AG09309 (cell line): ENCODE measurements at places on chromosomes 2 and 18.

- no peak for DNase-seq
Measured at GRCh38 chr2:172100935-172101820, 1.5 kb downstream of the DLX2 start.

DNA sequence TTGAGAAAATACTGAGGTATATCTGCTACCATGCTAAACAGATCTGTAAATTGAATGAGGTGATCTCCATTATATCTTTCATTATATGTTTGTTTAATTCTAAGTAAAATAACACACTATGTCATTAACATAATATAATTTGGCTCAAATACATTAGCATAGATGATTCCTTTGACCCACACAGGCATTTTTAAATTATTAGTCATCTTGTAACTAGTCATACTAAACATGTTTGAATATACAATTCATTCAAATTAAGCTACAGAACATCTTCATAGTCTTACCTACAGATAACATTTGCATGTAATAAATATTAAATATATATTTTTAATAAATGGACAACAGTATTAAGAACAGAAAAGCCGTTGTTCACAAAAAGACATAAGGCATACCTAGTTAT lies 52.7 kb upstream of the KYNU start:
- no peak for DNase-seq

- DNase-seq, result no peak
Measured at GRCh38 chr2:219058541-219059374, 2.0 kb downstream of the IHH start.

DNA sequence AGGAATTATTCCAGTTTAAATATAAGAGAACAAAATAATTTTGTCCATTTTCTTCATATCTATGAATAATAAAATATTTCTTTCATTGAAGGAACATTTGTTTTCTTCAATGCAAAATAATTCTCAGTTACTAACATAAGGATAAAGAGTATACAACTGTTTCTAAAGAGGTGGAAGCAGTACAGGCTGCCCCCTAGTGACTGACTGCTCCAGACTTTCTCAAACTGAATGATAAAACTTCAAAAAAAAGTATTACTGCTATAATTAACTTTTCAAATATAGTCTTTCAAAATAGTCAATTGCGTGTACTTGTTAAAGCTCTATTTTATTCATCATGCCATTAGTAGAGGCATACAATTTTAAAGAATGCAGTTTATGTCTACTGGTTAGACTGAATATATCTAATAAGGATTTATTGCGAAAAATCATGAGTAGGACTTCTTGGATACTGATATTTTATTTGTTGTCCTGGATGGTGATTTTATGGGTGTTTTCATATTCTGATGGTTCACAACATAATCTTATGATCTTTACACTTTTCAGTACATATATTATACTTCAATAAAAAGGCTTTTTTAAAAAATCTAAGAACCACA lies 100.1 kb downstream of the WDPCP start:
- DNase-seq, result no peak

DNA sequence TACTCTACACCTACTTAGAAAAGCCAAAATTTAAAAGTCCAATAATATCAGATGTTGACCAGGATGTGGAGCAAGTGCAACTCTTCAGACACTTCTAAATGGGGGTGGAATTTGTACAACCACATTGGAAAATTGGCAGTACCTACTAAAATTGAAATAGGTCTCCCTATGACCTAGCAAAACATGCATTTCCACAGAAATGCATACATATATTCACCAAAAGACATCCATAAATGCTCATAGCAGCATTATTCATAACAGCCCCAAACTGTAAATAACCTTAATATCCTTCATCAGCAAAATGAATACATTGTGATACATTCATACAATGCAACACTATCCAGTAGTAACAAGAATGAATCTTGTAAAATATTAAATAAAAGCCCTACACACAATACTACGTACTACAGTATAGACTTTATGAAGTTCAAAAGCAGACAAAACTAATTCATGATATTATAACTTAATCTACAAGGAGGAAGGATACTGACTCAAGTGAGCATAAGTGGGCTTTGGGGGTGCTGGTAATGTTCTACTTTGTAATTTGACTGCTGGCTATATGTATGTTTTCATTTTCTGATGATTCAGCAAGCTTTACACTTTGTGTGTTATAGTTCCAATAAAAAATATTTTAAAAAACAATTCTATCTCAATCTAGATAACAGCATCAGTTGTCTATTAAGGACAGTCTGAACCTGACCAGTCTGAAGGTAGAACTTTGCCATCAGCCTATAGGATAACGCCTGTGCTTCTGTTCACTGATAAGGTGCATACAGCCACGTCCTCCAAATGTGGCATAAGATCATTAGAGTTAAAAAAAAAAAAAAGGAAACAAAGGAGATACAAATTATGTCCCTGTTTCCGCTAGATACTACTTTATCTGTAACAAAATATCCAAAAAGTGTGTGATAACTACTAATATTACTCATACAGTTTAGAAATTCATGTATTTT lies 6.6 kb upstream of the TNFRSF11A start:
- DNase-seq, result no peak

GRCh38 chr2:232476045-232476444 lies 11.6 kb downstream of the ECEL1 start:
- no peak for DNase-seq

- DNase-seq, result no peak
Measured at GRCh38 chr2:217972490-217972889, 30.3 kb downstream of the TNS1 start.

DNA sequence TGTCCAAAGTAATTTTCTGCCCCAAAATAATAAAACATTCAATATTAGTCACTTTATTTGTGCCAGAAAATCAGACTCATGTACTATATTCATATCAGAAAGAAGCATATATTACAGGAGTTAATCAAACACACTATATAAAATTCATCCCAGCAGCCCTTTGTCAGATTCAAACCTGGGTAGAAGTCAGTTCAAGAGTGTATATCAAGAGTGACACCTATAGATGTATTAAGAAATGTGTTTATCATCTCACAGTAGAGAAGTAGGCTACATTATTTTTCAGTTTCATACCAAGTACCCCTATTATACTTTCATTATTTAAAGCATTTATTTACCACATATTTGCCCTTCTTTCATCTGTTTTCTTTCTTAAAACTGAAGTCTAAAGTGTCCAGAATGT lies 193.2 kb upstream of the DDX18 start:
- DNase-seq, result no peak

GRCh38 chr2:207131594-207131993 lies 34.2 kb downstream of the KLF7 start:
- no peak for DNase-seq

DNA sequence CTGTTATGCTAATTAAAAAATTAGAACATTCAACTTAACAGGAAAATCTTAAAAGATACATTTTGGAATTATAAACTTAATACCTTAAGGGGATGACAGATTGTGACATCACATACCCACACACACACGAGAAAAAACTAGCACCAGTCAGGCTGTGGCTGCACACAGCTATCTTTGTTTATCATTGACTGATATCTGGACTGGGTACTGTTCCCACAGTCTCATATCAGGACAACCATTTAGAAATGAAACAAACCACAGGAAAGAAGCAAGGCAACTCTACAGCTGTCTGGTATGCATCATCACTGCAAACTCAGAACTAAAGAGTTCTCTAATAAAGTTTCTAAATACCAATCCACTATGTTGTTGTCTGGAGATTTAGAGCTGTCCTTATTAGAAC lies 210.9 kb upstream of the SMAD7 start:
- DNase-seq, result peak; percentile 55

GRCh38 chr18:28412521-28412920 lies 235.6 kb upstream of the CDH2 start:
- peak; percentile 16 for DNase-seq

DNA sequence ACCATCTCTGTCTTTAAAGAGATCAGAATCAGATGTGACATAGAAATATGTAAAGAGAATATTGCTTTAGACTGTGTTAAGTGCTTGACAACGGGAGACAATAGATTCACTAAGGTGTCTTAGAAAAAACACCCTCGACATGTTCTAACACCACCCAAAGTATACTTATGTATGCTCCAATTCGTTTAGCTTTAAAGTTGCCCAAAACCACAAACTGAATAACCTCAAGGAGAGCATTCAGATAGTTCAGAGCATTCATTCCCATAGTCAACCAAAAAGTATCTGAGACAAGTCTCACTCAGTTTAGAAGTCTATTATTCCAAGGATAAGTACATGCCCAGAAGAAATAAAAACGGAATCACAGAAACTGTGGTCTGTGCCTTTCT lies 96.4 kb downstream of the KYNU start:
- DNase-seq, result no peak

GRCh38 chr18:44691148-44691925 lies 10.6 kb downstream of the SETBP1 start:
- DNase-seq, result no peak

- no peak for DNase-seq
Measured at GRCh38 chr2:78992451-78992806, 33.1 kb upstream of the REG3G start.

DNA sequence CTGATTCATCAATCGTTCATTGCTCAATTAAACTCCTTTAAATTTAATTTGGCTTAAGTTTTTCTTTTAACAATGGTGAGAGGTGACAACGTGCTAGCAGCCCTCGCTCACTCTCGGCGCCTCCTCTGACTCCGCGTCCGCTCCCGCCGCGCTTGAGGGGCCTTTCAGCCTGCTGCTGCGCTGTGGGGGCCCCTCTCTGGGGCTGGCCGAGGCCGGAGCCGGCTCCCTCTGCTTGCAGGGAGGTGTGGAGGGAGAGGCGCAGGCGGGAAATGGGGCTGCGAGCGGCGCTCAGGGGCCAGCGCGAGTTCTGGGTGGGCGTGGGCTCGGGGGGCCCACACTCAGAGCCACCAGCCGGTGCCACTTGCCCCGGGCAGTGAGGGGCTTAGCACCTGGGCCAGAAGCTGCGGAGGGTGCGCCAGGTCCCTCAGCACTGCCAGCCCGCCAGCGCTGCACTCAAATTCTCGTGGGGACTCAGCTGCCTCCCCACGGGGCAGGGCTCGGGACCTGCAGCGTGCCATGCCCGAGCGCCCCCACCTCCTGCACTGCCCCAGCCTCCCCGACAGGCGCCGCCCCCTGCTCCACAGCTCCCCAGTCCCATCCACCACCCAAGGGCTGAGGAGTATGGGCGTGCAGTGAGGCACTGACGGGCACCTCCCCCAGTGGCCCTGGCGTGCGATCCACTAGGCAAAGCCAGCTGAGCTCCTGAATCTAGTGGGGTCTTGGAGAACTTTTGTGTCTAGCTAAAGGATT lies 19.6 kb downstream of the ANKMY1 start:
- no peak for DNase-seq

GRCh38 chr18:43001821-43002220 lies 113.7 kb downstream of the RIT2 start:
- DNase-seq, result no peak

GRCh38 chr2:54262015-54262765 lies 6.2 kb upstream of the TSPYL6 start:
- no peak for DNase-seq

DNA sequence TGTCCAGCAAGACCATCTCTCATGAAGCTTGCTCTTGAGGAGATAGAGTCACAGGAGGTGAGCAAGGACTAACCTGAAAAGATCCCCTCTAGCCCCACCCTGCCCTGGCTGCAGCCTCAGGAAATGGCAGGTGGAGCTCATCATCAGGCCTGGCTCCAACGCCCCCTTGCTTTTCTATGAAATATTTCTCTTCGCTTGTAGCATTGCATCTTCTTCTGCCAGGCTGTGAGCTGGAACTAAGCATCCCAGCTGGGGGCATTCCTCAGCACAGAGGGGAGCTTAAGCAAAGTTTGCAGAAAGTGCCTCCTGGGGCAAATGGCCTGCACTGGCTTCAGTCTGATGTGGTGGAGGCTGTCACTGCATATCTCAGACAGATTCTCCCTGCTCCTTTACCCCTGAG lies 90.1 kb upstream of the LGALSL start:
- no peak for DNase-seq

- DNase-seq, result no peak
Measured at GRCh38 chr2:164879901-164880535, 38.4 kb upstream of the COBLL1 start.

GRCh38 chr18:74282755-74283554 lies 8.8 kb downstream of the CYB5A start:
- DNase-seq, result no peak

- DNase-seq, result no peak
Measured at GRCh38 chr2:38080346-38080745, 4.4 kb upstream of the CYP1B1 start.

GRCh38 chr2:233202531-233202944 lies 48.9 kb upstream of the ATG16L1 start:
- DNase-seq, result no peak

- no peak for DNase-seq
Measured at GRCh38 chr2:24009680-24010476, at the start of gene MFSD2B. Gene MFSD2B (plus strand): TSS chr2:24010085. CDS start chr2:24010097, 12 bp downstream.

- DNase-seq, result no peak
Measured at GRCh38 chr2:54279385-54279784, 23.4 kb upstream of the TSPYL6 start.

- DNase-seq, result no peak
Measured at GRCh38 chr2:121904656-121905055, 149.2 kb downstream of the TSN start.

DNA sequence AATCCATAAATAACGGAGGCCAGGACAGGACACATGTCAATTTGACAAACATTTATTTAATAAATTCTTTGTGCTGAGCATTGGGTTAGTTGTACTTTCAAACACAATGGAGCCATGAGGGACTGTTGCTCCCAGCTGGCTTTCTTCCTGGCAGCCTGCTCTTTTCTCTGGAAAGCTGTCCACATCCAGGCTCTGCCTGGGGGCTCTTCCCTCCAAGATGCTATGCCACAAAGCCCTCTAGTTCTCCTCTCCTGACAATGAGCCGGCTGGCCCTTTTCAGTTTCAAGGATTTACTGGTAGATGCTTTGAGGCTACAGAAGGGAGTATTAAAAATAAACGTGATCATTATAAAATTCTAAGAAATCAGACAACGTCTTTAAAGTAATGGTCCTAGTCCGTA lies 44.1 kb upstream of the SLC14A2 start:
- DNase-seq, result no peak

GRCh38 chr2:100234141-100234540 lies 88.2 kb downstream of the LONRF2 start:
- DNase-seq, result no peak

GRCh38 chr2:149562324-149562723 lies 25.3 kb downstream of the MMADHC start:
- no peak for DNase-seq

- DNase-seq, result no peak
Measured at GRCh38 chr18:5939801-5940667, 44.7 kb upstream of the TMEM200C start.

DNA sequence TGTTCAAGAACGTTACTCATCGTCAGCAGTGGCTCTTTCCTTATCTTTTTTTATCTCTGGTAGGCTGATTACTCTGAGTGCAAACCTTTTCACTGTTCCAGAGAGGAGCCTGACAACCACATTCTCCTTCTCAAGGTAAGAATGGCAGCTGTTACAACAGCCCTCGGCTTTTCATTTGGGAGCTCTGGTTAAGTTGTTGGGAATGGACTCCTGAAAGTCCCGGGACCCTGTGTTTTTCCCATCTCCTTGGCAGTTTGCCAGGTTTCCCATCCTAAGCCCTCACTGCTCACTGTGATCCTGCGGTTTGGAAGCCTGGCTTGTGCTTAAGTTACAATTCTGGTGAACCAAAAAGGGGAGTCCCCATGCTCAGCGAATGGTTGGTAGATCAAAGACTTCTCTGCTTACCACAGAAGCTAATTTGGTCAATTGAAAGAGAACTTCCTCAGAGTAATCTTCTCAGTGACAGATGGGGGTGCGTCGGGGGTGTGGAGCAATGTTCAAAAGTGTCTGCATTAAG lies 122.3 kb downstream of the LYPD6B start:
- no peak for DNase-seq

GRCh38 chr18:67467188-67467587 lies 49.3 kb downstream of the DSEL start:
- DNase-seq, result no peak

- no peak for DNase-seq
Measured at GRCh38 chr18:31489311-31489710, 8.7 kb upstream of the DSG2 start.
